ENCODE measurements at places on chromosomes 4 and X.

DNA sequence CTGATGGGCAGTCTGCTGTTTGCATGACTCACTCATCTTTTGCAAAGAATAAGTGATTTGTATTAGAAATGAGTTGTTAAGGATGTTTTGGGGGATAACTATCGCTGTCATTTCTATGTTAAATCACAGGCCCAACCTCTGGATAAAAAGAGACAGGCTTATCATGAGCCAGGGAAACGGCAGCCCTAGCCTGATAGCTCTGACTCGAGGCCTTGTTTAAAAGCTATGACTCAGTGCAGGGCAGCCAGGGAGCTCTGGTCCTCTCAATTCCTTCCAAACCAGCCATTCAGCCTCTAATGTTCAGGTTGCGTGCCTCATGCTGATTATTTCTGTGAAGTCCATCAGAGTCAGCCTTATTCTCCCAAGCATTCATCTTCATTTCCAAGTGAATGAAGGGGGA, 305.9 kb upstream of the HAND2 start:
- DNase-seq: no peak

DNA sequence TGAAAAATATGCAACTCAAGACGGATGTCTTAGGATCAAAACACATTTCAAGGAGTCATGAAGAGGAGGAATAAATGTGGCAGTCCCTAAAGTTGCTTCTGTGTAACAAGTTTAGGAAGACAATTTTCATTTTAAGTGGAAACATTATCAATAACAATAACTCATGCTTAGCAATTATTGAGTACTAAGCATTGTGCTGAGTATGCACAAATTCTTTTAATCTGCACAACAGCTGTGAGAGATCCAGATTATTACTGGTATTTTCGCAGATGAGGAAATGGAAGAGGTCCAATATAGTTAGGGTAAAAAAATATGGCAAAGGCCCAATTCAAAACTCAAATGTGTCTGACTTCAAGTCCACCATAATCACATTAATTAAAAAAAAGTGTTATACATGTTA, 2.9 kb upstream of the TEX13B start:
- no peak for DNase-seq

DNA sequence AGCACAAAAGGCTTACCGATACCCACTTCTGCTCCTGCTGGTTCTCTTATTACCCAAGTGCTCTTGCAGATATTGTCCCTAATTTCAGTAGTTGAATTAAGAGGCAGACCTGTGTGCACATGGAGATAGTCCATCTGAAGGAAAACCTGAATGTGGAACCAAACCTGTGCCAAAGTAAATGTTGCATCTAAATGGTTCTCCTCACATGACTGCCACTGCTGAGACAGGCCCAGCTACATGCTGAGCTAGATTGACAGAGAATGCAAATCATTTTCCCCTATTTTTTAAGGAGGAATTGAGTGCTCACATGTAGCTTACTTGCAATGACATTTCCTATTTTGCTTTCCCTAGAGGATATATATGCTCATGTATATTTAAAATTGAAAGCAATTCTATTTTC, 609.1 kb upstream of the TECRL start:
- no peak for DNase-seq

GRCh38 chrX:48569958-48570357, 4.3 kb upstream of the RBM3 start:
- no peak for DNase-seq

GRCh38 chr4:145819853-145820181, 118.8 kb downstream of the ZNF827 start:
- DNase-seq: no peak

GRCh38 chr4:106690487-106690886, 321.9 kb upstream of the GIMD1 start:
- DNase-seq: no peak

GRCh38 chrX:131910586-131910985, 112.5 kb upstream of the STK26 start:
- DNase-seq: no peak

DNA sequence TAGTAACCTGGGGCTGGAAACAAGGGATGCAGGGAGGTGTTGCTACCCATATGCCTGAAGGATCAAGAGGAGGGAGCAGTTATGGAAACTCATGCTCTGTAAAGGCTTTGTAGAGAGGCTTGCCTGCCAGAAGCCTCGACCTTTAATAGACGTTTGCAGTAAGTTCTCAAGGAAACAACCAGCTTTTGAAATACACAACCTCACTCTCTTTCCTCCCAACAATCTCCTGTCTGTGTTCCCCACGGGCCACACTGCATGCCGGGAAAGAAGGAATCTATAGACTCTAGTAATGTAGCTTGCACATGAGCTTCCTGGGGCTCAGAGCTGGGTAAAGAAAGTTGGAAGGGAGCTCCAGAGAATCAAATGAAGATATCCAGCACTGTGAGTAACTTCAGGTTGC, 101.6 kb upstream of the PACRGL start:
- no peak for DNase-seq

DNA sequence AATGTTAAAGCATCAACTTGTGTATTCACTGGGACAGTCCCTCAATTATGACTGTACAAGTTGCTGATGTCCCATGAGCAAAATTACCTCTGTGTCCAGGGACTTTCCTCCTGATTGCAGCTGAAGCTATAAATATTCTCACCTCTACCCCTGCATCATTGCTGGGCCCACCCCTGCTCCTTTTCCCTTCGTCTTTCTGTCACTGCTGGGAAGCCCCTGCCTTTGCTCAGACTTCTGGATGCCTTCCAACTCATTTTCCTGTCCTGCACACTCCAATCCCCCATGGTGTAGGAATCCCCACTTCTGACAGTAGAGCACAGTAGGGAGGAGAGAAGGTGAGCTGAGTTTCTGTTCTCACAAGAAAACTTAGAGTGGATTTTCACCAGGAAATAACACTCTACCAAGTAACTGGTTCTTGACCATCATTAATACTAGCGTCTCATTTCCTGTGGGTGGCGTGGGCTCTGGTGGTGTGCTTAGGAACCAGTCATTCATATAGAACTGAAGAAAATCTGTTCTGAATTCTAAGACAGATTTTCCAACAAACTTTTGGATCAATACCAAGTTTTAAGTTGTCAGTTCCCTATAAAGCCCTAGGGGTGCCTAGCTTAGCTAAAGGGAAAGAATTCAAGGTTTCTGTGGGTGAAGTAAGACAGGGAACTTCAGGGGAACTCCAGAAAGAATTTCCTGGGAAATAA, 136.2 kb upstream of the MED14 start:
- DNase-seq: peak; percentile 6

DNA sequence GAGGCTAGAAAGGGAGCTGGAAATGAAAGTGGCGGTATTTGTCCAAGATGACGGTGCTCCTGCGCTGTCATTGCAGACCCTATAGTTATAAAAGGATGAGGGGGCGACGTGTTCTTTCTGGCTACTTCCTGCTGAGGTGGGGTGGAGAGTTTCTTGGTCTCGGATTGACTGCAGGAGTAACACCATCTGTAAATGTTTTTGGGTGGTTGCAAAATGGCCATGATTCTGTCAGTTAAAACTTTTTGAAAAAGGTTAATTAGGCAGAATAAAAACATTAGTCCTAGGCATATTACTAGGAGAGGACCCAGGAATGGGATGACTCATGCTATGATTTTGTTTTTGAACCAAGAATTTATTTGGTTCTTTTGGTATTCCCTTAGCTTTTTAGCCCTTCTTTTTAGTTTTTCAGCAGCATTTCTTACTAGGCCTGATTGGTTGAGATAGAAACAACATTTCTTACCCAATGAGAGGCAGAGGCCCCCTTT, 53.1 kb downstream of the USP11 start:
- DNase-seq: no peak

GRCh38 chr4:67342291-67342690, 203.0 kb downstream of the CENPC start:
- DNase-seq: no peak

DNA sequence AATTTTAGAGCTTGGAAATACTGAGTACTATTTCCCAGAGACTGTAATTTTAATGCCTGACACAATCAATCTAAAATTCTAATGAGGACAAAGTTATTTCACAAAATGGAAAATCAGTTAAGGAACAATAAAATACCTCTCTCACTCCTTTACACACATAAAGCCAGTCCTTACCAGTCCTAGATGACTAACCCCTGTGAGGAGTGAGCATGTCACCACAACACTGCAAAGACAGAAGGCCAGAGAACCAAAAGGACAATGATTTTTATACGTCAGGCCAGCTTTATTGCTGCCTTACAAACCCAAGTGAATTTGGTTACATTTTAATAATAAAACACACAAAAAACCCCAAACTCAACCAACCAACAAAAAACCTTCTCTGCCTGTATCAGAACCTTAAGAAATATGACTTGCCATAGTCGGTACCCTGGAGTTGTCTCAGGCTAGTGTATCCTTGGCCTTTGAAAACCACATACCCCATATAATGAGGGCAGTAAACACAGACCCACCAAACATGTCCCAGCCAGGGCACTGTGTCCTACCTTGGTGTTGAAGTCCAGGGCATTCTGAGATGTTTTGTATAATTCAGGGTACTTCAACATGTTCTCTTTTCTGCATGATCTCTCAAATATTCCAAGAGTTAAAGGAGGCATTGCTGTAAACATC, 57.6 kb downstream of the SHISA3 start:
- no peak for DNase-seq

DNA sequence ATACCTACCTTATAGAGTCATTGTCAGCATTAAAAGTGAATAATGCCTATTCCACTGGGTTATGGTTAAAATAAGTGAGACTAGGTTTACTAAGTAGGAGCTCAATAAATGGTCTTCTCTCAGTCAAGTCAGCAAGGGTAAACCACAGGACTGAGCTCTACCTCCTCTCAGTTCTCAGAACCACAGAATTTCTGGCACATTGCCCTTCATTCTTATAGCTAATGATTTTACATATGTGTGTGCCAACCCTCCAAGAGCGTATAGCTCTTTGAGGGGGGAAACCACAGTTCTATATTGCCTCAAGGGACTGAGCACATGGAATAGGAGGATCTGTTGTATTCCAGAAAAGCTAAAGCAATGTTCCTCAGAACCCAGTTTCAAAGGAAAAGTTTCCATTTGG, 124.8 kb downstream of the ATG4A start:
- no peak for DNase-seq

All from stimulated activated CD4-positive, alpha-beta T cell treated with anti-CD3 and anti-CD28 coated beads, Interleukin-1b, Interleukin-23, amount 100 ng/mL, for 24 hours (primary cell).